ENCODE measurements at places on chromosomes 3 and 15.

- DNase-seq = no peak
Observed at GRCh38 chr3:127192576-127193232, at the start of gene PRR23E. TSS of gene PRR23E (plus strand) at chr3:127193131. CDS start at chr3:127196686, 3,555 bp downstream.

- DNase-seq = no peak
Observed at GRCh38 chr15:68749793-68750192, 70.9 kb downstream of the ANP32A start.

DNA sequence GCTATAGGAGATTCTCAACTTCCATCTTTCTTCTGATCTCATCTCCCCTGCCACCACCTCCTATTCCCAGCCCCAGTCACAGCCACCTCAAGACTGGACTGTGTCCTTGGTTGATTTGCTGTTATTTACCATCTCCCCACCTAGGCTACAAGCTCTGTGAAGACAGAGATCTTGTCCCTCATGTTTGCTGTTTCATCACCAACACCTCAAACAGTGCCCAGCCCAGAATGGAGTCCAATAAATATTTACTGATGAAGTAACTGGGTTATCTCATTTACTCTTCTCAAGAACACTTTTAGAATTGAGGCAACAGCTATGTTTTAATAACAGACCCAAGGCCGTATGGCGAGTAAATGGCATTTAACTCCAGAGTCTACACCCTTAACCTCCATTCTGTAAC is 29.1 kb upstream of the ARHGEF3 start:
- DNase-seq = no peak

DNA sequence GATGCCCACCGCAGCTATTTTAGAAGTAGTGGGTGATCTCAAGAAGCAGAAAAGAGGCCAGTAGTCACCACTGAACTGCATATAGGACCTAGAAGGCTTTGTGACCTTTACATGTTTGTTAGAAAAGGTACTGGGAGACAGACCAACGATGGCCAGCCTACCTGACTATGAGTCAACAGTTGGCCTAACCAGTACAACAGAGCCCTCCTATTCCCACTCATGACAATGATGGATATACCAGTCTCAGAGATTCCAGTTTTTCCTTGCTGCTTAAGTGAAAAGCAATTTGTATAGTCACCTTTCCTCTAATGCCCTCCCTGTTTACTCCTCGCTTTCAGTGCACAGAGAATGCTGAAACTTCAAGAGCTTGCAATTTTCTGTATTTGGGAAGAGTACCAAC is 86.6 kb upstream of the PPIB start:
- DNase-seq = no peak

DNA sequence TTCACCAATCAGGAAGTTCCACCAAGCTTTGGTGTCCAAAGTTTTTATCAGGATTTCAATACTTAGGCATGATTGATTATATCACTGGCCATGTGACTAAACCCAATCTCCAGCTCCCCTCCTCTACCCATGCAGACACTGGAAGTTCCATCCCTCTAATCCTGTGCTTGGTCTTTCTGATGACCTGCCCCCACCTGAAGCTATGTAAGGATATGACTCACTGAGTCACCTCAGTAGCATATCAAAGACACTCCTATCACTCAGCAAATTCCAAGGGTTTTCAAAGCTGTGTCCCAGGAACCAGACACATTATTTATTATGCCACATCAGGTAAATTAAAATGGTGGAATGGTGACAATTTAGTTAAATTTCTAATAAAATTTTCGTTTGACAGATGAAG is 158.9 kb downstream of the TAFA4 start:
- no peak for DNase-seq

DNA sequence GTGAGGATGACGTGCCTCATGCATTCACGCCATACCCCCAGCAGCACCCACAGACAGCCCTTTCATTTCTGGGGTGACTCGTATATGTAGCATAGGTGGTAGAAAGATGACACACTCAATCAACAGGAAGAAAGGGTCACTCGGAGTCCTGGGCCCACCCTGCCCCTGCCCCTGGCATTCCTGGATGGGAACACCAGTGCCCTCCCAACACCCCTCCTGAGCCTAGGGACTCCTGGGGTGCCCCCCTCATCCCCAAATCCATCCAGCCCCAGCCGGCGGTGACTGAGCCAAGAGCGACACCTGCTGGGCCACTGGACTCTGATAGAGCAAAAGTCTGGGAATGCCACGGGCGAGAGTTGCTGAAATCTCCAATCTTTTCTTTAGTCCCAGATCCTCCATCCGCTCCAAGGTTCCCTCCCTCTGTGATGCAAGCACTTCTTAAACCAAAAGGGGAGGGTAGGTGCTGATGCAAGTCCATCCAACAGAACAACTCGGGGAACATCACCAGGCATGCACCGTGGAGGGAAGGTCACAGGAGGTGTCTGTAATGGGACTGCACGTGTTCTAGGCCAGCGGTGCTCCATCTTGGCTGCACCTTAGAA is 31.1 kb downstream of the ACAN start:
- DNase-seq = no peak

- no peak for DNase-seq
Observed at GRCh38 chr3:149881879-149882278, 68.9 kb downstream of the RNF13 start.

DNA sequence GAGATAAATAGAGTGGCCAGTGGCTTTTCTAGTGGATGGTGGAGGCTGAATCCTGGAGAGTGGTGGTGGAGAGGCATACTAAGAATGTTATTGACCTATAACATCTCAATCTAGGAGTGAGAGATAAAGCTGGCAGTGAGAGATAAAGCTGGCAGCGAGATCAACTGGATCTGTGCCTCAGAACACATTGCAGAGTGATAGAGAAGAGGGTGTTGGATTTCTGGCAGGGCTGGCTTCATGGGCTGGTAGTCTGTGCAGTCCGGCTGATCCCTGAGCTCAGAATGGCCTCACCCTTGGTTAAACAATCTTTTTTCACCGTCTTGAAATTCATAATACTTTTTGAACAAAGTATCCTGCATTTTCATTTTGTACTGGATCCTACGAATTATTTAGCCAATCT is 221.2 kb downstream of the NLGN1 start:
- DNase-seq = no peak

DNA sequence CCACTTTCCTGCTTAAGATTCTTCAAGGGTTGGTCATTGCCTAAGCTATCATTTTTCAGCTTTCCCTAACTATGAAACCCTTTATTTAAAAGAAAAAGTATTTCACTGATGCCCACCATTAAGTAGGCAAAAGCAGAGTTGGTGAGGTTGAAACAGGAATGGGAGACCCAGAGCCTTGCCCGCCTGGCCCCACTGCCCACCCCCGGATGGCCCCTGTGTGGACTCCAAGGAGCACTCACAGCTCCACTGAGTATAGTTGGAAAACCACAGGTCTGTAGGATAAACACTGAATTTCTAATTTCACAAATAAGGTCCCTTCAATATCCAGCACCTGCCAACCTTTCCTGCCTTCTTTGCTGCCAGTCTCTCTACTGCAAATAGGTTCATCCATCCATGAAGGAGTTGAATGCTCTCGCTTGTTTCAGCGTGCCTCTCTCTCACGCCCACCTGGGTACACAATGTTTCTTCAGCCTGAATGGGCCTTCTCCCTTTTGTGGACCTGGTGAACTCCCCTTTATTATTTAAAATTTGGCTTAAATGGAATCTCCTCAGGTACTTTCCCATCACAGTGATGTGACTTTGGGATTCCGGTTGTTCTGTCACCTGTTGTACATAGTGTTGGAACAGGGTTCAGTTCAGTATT is 8.7 kb upstream of the ACAP2 start:
- DNase-seq = no peak

DNA sequence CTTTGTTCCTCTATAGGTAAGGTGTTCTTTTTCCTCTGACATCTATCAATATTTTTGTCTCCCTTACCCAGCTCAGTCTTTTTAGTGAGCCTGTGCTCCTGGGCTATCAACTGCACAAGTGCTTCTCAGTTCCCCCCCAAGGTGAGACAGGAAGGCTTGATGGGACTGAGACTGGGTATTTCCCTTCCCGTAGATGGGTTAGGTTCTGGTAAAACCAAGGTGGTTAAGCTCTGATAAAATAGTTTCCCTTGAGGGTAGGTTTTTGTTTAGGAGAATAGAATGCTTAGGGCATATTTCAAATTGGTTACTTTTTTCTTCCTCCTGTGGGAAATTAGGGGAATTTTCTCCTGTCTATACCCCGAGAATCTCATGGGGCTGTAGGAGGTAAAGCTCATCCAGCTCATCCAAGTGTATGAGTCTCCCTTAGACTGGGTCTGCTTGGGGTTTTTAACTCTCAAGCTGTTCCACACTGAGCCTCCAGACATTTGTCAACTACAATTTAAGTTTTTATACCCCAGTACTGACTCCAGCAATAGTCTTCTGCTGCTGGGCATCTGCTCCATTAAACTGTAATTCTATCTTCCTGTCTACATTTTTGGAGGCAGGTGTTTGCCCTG is 44.9 kb downstream of the OXSR1 start:
- no peak for DNase-seq

Measured in activated CD8-positive, alpha-beta memory T cell treated with anti-CD3 and anti-CD28 coated beads for 4 hours (primary cell).